ENCODE measurements at places on chromosomes 1 and 21.

DNA sequence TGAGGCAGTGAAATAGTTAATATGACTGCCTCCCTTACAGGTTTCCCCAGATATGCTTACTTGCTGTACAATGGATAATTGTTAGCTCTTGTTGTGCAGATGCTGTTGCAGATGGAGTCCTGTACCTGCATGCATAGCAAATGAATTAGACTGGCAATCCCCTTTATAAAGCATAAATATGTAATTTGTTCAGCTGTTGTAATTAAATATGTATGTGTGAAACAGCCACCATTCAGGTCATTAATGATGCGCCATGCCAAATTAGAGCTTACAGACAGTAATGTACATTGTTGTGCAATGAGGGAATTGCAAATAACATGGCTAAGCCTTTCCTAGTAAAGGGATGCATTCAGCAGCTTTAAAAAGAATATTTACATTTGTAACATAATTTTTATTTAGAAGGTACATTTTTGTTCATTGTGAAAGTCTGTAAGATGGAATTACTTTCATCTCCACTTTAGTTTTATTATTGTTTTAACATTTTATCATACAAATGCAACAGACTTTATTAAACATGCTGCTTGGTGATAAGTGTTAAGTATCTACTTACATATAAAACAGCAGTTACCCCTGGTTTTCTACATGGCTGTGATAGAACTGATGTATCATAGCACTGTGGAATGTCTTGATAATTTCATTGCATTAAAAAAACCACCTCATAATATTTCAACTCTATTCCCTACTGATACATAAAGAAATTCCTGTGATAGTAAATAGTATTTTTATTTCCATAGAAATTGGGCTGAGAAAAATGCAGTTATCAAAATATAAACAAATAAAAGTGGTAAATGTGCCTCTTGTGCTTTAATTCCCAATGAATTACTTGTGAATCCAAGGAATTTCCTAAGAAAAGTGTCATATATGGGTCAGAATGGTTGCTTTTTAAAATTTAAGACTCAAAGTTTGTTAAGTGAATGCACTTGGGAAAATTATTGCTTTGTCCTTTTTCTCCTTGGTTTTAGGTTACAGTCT, 99.0 kb downstream of the NFIA start:
- no peak for DNase-seq

- no peak for DNase-seq
Observed at GRCh38 chr1:229856009-229856650, 210.9 kb upstream of the GALNT2 start.

GRCh38 chr1:40047276-40047675, 6.7 kb downstream of the CAP1 start:
- no peak for DNase-seq

- no peak for DNase-seq
Observed at GRCh38 chr21:25931765-25932164, 197.0 kb downstream of the GABPA start.

All from NCI-H1092 (cell line).